ENCODE measurements at places on chromosomes 11 and 22. TPM values are rescaled to one million over a fixed set of nuclear protein-coding genes. Genes with fewer than 3 reads are reported as not detected.
A peak's percentile ranks its signal among the peaks of the same experiment; 100 is the strongest.

- DNase-seq: no peak
These were observed 40.3 kb upstream of the A4GALT start for GRCh38 chr22:42760806-42761565.

- DNase-seq: no peak
These were observed 16.6 kb upstream of the BDNF start for GRCh38 chr11:27716835-27717234.

- DNase-seq: no peak
These were observed 355.2 kb downstream of the RAB38 start for GRCh38 chr11:87820011-87820410.

DNA sequence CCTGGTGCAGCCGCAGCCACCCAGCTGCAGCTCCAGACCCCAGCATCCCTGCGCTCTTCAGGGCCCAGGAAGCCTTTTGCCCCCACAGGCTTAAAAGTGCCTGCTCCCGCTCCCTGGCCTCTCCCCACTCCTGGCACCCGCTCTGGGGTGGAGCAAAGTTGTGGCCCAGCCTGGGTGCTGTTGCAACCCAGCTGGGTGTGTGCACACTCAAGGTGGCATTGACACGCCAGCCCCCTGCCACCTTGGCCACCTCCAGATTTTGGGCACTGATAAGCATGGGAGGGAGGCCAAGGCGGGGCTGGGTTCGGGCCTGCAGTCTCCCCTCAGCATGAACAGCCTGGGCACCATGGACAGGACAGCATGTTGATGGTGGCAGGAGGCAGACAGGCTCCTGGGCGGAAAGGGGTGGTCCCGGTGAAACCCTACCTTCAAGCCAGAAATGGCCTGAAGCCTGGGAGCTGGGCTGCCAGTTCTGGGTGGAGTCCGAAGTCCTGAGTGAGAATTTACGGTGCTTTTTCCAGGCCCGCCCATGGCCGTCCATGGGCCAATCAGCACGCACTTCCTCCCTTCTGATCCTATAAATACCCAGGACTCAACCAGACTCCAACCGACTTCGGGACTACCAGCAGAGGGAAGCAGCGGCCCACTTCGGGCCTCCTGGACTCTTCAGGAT lies 23.6 kb upstream of the RNASEH2C start:
- DNase-seq: no peak

GAL3ST1 gene
- total RNA-seq: 0.94 TPM

FXYD2 gene
- total RNA-seq: 0.62 TPM

GRCh38 chr11:69437001-69437875 lies 44.2 kb upstream of the LINC01488 start:
- DNase-seq: no peak

- DNase-seq: no peak
These were observed at the start of gene APOBEC3H for GRCh38 chr22:39097098-39098020. Gene APOBEC3H (plus strand): TSS chr22:39097244. CDS start chr22:39100279, 3,035 bp downstream.

- no peak for DNase-seq
These were observed 28.4 kb upstream of the ARFGAP3 start for GRCh38 chr22:42885446-42885845.

DNA sequence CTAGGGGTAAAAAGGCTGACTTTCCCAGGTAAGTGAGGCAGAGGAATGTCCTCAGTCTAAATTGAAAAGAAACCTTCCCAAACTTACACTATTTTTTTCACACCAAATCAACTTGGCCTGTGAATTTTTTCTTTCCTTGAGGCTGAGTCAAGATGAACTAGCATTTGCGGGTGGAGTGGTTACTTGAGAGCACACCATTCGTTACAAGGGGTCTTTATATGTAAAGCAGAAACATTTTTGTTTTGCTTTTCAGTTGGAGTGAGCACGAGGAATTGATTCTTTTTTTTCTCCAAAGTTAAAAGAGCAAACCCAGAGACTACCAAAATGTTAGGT lies 36.4 kb downstream of the MAML2 start:
- no peak for DNase-seq

DNA sequence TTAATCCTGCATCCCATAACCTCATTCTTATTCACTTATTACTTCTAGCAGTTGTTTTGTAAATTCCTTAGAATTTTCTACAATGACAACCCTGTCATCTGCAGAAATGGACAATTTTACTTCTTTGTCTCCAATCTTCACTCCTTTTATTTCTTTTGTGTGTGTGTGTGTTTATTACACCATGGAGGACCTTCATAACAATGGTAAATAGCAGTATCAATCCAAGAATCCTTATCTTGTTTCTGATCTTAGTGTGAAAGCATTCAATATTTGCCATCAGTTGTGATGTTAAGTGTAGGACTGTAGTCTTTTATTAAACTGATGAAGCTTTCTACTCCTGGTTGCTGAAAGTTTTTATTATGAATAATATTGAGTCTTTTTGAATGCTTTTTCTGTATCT lies 109.1 kb downstream of the MPPED2 start:
- DNase-seq: no peak

DNA sequence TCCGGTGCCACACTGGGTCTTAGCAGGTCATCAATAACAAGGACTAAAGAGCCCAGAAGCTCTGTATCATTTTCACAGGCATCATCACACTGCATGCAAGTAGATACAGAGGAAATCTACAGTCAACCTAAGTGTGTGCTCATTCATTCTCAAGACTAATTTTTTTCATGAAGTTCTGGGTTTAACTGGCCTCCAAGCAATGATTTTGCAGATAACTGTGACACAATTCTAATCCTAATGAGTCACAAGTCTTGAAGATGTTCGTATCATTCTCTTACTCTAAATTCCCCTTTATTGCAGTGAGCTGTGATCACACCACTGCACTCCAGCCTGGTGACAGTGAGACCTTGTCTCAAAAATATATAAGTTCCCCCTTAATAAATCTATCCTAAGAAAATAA lies 2.5 kb downstream of the OR52W1 start:
- DNase-seq: no peak

MS4A3 gene
- 0.16 TPM for total RNA-seq

TRPM5 gene
- total RNA-seq: not detected

POU2AF3 gene
- total RNA-seq: 0.47 TPM

OR8D1 gene
- total RNA-seq: not detected

EMSY gene
- 46.3 TPM for total RNA-seq

DNA sequence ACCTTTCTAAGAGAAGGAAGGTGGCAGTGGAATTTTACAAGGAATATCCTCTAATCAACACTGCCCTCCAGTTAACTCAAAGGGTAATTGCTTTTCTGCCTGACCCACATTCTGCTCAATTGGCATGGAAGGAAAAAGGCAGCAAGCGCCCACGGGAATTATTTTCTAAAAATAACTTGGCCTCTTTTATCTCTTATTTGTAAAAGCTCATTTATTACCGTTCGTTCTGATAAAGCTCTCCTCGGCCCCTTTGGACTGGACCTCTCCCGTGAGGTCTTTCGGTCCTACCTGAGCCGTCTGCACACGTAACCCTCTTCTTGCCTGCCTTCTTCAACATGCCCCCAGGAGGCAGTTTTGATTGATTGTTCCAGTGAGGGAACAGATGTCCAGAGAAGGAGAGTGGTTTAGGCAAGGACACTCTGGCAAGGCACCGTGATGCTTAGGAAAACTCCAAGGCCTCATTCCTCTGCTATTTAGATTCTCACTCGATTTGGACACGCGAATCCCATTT lies 53.2 kb upstream of the CRTAM start:
- no peak for DNase-seq

OVCH2 gene
- not detected for total RNA-seq

DNA sequence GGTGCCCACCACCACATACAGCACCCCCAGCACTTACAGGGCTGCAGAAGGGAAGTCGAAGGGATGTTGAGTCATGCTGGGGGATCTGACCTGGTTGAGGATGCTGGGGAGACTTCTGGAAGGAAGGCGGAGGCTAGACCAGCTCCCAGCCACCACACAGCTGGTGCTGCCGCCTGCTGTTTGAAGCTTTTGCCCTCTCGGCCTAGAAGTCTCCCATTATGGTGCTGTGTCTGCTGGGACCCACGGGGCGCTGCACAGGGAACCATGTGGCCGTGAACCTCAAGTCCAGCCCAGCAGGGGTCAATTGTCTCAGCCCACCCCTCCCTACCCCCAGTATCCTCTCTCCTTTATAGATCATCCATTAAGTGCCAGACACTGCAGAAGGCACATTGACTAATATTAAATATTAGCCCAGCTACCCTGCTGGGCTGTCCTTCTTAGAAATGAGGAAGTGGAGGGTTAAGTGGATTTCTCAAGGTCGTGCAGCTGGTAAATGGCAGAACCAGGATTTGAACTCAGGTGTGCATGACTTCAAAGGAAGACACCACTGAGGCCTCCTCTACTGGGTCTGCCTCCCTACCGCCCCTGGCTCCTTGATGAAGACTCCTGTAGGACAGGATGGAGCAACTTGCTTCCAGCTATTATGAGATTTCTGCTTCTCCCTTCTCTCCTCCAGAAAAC lies 49.7 kb downstream of the CYTH4 start:
- DNase-seq: no peak

- DNase-seq: no peak
These were observed 25.2 kb downstream of the HIRA start for GRCh38 chr22:19406281-19406811.

DNA sequence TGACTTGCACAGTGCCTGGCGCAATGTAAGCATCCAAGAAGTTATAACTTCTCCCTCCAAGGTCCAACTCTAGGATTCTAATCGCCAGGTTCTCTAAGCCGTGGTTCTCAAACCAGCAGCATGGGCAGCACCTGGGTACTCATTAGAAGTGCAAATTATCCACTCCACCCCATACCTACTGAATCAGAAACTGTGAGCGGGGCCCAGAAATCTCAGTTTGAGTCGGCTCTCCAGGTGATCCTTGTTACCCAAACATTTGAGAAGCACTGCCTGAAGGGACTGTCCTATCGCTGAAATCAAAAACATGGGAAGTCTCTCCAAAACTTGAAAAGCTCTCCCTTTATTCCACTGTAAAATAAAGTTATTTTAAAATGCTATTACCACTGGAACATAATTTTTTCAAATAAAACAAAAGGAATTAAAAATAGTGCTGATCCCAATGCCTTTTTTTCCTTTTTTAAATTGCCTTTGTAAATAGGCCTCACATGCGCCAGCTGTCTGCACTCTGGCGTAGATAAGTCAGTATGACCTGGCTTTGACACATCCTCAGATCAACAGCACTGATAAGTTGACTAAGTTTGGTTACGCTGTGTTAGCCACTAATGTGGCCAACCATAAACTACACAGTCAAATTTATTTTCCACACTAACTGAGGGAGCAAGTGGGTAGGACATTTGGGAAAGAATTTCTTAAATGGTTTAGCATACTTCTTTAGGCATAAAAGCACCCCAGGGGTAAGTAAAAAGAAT lies 8.4 kb upstream of the CTR9 start:
- DNase-seq: no peak

- no peak for DNase-seq
These were observed 17.5 kb upstream of the TSPAN18 start for GRCh38 chr11:44709281-44709562.

DNA sequence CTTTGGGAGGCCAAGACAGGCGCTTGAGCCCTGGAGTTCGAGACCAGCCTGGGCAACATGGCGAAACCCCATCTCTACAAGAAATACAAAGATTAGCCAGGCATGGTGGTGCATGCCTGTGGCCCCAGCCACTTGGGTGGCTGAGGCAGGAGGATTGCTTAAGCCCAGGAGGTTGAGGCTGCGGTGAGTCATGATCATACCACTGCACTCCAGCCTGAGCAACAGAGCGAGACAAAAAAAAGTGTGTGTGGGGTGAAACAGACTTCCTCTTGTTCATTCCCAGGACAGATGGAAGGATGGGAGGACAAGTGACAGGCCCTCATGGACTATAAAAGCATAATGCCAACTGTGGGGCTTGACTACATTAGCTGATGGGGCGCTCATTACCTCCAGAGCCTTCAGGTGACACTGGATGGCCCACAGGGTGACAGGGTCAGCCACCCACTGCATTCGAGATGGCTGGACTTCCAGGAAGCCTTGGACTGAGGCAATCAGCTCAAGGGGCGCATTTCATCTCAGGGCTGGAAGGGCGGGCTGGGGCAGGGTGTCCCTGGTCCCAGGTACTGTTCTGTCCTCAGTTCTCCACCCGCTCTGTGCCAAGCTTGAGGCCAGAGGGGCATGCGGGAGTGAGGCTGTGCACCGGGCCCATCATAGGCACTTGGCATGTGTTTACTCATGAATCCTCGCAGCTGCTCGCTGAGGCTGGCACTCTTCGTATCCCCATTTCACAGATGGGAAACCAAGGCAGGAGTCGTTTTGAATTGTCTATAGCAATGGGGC lies 12.5 kb downstream of the NPTXR start:
- DNase-seq: no peak

GRCh38 chr11:57200917-57201316 lies 19.2 kb downstream of the LRRC55 start:
- no peak for DNase-seq

DNA sequence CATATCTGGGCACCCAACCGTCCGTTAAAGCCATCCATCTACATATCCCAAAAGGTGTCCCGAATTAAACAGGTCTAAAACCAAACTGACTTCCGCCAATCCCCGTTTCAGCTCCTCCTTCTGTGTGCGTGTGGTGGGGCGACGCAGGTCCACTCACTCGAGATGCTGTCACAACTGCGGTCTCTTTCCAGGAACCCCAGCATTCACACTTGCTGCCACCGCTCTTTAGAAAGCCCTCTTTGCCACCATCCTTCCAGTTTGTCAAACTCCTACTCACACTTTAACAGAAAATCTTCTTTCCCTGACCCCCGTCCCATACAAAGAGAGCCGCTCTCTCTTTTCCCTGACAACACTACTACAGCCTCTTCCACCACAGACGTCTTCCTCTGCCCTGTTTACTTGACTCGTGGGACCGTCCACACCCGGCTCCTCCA lies 467 bp downstream of the ESS2 start:
- no peak for DNase-seq

GRCh38 chr22:20063271-20064139 lies 16.5 kb upstream of the DGCR8 start:
- DNase-seq: no peak

OR4A16 gene
- not detected for total RNA-seq

- no peak for DNase-seq
These were observed 45.6 kb downstream of the IGSF9B start for GRCh38 chr11:133911171-133911570.

- no peak for DNase-seq
These were observed 12.0 kb downstream of the TNNT3 start for GRCh38 chr11:1931341-1932104.

KCTD14 gene
- 0.78 TPM for total RNA-seq

DNA sequence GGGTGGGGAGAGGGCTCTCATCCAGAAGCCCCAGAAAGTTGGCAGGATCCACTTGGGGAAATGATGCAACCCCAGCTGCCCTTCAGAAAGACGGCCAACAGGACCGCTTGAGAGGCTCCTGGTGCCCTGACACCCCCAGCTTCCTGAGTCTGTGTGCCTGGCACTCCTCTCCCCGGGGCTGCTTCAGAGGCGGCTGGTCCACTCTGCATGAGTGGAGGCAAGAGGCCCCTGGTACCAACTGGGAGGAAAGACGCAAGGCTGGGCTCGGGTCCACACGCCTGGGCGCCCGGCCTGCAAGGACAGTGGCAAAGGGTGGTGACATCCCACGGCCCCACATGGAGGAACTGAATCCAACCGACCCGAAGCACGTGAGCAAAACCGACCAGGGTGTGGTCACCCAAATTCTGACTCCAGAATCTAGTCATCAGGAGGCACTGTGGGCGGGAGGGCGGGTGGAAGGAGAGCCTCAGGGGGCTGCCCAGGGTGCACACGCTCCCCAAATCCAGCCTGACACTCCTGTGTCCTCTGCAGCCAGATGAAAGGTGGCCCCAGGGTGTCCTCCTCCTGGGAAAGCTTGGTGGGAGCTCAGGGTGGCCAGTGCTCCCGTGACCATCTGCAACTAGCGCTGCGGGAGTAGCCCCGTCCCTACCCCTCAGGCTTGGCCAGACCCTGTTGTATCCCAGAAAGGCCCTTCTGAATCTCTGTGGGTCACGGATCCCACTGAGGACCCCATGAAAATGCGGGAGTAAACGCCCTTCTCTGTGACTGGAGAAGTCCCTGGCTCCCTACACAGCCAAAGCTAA lies 3.7 kb downstream of the RNH1 start:
- peak; percentile 68 for DNase-seq
